Stimulated activated CD8-positive, alpha-beta memory T cell treated with anti-CD3 and anti-CD28 coated beads, Interleukin-7, amount 100 ng/mL, for 1 hour (primary cell): ENCODE measurements at places on chromosomes 6 and 20.

DNA sequence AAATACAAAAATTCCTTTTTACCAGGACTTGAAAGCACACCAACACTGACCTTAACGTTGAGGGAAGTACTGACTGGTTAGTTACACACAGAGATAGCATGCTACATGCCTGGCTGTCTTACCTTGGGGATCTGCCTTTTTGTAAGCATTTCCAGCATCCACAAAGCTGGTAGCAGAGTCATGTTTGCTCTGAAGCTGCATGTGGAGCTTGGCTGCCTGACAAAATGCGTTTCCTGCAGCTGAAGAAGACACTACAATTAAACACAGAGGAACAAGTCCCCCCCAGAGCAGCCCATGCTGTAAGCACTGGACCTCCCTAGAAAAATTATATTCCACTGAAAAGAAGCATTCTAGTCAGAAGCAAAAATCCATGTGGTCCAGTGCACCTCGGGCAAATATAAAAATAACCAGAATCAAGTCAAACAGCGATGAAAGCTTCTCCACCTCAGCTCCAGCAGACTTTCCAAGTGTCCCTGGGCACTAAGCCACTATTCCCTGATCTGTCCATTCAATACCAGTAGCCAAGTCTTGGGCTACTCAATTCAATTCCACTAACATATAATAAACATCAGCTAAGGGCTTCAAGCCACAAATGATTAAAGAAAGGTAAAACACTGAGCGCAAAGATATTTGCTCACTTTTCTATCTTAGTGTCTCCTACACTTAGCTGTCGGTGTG, 24.2 kb downstream of the NAPB start:
- no peak for DNase-seq

DNA sequence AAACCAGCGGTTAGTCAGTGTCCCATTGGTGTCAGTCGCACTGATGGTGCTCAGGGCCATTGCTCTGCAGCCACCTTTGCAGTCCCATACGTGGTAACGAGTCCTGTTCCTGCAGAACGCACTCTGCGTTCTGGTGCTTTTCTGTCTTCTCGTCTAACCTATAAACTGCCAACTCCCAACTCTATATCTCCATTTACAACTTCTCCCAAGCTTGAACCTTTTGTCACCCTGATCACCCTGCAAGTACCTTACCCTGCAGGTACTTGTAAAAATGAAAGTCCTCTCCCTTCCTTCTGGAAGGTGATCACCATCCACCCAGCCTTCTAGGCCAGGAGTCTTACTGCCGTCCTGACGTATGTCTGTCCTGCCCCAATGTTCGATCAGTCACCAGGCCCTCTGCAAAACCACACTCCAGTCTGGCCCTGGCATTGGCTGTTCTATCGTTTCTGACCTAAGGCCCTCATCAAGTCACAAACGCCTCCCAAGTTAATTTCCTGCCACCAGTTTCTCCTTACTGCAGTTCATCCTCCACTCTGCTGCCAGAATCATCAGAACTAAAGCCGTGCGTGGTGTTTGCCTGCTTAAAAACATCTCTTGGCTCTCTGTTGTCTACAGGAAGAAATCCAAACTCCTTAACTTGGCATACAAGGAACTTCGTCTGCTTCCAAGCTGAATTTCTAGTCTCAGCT, 7.9 kb downstream of the RREB1 start:
- DNase-seq = no peak

DNA sequence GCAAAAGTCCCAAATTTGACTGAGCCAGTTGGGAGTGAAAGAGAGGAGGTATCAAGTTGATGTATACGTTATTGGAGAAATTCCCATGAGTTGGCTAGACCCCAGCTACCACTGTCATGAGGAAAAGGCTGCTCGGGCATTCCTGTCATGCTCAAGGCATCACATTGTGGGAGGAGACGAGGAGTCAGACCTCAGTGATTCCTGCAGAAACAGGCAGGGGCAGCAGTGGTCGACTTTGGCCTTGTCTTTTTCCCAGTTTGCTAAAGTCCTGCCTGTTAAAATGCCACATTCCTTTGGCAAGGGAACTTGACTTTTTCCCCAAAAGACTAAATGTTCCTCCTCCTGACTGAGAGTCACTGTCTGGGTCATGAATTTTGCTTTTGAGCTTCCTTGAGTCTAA, 295.5 kb upstream of the HS3ST5 start:
- no peak for DNase-seq

- DNase-seq = no peak
These were observed 23.7 kb downstream of the PEX7 start for GRCh38 chr6:136846046-136846445.

GRCh38 chr6:137115658-137116057, 57.8 kb downstream of the IL22RA2 start:
- DNase-seq = no peak

- no peak for DNase-seq
These were observed 10.5 kb upstream of the OGFRL1 start for GRCh38 chr6:71277926-71278600.

DNA sequence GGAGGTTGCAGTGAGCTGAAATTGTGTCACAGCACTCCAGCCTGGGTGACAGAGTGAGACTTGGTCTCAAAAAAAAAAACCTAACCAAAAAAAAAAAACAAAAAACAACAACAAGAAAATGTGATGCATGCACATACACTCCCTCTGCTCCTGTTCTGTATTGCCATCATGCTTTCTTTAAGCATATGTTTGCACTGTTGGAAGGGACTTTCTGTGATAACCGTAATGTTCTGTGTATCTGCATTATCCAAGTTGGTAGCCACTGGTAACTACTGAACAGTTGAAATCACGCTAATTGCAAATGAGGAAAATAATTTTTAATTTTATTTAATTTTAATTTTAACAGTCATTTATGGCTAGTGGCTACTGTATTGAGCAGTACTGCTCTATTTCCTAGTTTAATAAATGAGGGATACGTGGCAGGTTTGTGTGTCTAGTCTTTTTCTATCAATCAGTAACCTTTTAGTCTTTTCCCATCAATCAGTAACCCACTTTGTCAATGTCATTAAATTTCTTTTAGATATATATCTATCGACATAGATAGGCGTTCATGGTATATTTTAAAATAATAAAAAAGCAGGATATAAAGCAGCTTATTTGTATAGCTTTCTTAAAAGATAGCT, 135.6 kb downstream of the ASCC3 start:
- no peak for DNase-seq

DNA sequence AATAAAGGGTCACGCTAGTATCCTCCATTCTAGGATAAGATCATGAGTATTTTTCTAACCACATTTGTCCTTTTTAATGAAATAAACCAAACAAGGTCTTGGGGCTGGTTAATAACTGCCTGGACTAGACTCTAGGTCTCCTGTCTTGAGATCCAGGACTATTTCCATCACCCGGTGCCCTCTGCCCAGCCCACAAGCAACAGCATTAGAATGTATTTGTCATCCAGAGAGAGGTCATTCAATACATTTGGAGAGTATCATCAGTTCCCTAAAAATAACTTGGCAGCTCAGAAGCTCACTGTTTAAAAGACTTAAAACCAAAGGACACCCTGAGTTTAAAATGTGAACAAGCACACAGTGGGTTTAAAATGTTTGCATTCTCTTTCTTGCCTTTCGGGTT, 4.4 kb upstream of the RBM24 start:
- DNase-seq = no peak

- no peak for DNase-seq
These were observed 28.3 kb downstream of the FYN start for GRCh38 chr6:111844921-111845320.

DNA sequence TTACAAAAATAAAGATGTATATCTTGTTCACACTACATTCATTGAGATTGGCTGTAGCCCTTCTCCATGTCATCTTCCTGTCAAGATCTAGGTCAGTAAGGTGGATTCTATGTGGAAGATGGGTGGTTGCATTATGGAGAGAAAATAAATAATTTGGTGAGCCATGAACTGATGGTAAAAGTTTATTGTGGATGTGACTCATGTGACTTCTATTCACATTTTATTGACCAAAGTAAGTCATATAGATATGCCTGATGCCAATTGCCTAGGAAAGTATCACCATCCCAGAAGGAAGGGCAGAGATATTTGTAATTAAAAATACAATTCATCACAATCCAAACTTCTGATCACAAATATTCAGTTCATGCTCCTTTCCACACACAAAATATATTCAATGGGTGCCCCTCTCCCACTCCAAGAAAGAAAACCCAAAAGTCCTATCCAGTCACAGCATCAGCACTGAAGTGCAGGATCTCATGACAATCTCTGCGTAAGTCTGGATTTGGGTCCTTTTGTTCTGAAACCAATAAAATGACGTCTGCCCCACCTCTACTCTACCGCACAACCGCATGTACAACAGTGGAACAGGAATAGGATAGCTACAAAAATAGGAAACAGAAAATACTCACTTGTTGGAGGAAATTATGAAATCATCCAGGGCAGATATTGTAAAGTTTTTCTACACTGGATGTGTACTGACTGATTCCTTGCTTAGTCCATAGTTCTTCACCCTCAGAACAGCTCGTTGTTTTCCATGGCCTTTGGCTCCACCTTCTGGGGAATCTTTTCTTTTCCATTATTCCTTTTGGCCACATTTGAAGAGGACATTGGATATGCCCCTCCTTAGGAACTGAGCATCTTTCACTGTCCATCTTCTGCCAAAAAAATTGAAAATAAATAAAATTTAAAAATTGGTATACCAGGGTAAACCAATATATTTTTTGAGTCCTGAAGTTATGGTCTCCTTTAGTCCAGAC, 16.1 kb upstream of the SLC17A3 start:
- no peak for DNase-seq

- no peak for DNase-seq
These were observed 94.5 kb downstream of the GRM4 start for GRCh38 chr6:34051331-34051919.
